CD4-positive, alpha-beta T cell treated with Interleukin-6 for 4 hours (primary cell): ENCODE measurements at places on chromosomes 16 and 17.

DNA sequence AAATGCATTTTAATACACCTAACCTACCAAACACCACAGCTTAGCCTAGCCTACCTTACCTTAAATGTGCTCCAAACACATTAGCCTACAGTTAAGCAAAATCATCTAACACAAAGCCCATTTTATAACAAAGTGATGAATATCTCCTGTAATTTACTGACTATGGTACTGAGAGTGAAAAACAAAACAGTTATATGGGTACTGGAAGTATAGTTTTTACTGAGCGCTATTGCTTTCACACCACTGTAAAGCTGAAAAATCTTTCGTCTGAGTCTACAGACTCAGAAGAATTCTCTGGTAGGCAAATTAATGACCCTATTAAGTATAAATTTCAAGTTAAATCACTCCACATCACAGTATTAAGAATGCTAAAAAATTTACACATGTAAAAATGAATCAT, 3.5 kb downstream of the GRB2 start:
- DNase-seq = no peak

DNA sequence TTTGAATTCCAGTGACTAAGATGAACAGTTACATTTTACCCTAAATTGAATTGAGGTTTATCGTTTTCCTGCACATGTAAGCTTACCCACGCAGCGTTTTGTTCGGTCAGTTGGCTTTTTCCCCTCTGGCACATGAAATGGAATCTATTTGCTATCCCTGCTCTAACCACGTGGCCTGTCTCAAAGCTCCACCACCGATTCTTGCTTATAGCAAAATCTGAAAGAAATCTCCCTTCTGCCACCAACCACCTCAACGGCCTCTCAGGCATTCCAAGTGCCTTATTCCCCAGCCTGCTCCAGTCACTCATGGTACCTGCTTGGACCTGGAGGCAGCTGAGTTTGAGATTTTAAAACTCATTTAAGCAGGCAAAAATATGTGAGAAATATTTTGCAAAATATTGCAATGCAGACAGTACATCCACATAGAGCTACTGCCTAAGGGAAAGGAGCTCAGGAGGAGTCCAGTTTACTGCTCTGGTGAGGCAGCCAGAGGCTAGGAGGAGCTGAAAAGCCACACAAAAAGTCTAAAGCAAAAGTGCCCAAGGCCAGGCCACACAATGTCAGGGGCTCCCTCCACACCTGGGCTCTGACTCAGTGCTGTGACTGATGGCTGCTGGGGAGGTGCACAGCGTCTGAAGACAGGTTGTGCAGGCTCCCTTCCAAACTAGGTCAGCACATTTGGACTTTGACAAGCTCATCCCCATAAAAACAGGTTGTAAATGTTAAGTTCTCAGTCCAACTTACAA, 26.4 kb downstream of the ARHGAP17 start:
- peak; percentile 31 for DNase-seq

- DNase-seq = no peak
These were observed 1.1 kb downstream of the GPS2 start for GRCh38 chr17:7313890-7314718.

DNA sequence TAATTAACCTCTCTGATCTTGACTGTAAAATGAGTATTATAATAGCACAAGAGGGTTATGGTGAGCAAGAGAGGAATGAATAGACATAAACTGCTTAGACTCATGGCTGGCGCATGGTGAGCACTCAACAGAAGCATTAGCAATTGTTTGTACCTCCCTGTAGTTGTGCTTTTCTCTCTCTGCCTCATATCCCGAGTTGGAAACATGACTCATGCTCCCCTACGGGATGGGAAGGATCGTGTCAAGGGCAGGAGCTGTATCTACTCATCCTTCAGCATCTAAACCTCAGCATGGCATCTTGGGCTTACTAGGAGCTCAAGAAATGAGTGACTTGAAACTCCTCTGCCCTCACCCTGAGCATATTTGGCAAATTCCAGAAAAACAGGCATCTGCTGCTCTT, 299.6 kb downstream of the MAP2K4 start:
- no peak for DNase-seq

GRCh38 chr17:45225051-45225700, 3.5 kb downstream of the FMNL1 start:
- DNase-seq = peak; percentile 78

- DNase-seq = no peak
These were observed 174.3 kb downstream of the XYLT1 start for GRCh38 chr16:17296431-17296830.

DNA sequence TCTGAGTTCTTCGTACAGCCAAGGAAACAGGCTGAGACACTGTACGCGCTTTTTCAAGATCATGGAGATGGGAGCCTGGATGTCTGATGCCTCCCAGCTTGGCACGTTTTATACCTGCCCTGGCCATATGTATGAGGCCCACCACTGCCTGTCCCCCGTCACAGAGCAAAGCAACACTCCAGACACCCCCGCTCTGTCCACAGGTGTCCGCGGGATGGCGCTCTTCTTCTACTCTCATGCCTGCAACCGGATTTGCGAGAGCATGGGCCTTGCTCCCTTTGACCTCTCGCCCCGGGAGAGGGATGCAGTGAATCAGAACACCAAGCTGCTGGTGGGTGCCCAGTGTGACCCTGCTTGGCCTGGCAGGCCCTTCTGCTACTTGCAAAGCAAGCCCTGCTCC, 39.8 kb upstream of the POLR3E start:
- DNase-seq = no peak

- no peak for DNase-seq
These were observed 45.8 kb upstream of the STAC2 start for GRCh38 chr17:39271546-39271945.

- DNase-seq = no peak
These were observed 180.2 kb downstream of the CCT6B start for GRCh38 chr17:34781071-34781470.

GRCh38 chr16:19307587-19308241, 22.2 kb downstream of the CLEC19A start:
- no peak for DNase-seq

GRCh38 chr17:79841369-79842135, 2.3 kb upstream of the CBX4 start:
- peak; percentile 48 for DNase-seq

- no peak for DNase-seq
These were observed 664.6 kb upstream of the CA10 start for GRCh38 chr17:52823155-52823554.

- DNase-seq = no peak
These were observed at the start of gene PVALEF for GRCh38 chr17:81165246-81166032. Gene PVALEF, plus strand, starts transcription at chr17:81165507. Its CDS starts 15,720 bp downstream, at chr17:81181227.

- no peak for DNase-seq
These were observed 5.8 kb upstream of the ABCA9 start for GRCh38 chr17:69066482-69066881.

DNA sequence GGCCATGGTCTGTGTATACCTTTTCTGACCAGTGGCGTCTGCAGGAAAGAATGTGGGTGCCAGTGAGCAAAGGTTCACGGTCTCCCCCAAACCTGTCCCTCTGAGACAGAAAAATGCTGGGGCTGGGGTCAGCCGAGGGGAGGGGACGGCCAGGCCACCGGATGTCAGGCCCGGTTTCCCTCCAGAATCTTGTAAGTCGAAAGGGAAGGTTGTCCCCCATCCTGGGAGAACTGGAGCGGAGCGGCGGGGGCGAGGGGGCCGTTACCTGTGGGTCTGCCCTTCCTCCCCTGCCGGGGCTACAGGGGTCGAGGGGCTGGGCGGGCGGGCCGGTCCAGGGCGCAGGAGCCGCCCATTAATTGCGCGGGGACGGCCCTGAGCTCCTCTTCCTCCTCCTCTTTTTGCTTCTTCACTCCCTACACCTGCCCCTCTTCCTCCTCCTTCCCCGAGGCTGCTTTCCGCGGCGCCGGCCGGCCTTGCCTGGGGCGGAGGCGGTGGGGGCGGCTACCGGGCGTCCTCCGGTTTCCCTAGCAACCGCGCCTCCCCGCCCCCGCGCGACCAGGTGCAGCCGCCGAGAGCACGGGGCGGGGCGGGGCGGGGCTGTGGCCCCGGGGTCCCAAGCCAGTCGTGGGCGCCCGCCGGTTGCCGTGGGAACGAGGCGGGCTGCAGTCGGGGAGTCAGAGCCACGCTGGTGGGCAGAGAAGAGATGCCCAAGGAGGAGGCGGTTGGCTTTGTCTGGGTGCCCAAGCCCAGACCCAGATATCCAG, at the start of gene MARCHF10:
Gene MARCHF10, minus strand, starts transcription at position 503 of the 764 bp plus-strand sequence. CDS start 6,579 bp downstream, outside the sequence.
- DNase-seq = peak; percentile 37

DNA sequence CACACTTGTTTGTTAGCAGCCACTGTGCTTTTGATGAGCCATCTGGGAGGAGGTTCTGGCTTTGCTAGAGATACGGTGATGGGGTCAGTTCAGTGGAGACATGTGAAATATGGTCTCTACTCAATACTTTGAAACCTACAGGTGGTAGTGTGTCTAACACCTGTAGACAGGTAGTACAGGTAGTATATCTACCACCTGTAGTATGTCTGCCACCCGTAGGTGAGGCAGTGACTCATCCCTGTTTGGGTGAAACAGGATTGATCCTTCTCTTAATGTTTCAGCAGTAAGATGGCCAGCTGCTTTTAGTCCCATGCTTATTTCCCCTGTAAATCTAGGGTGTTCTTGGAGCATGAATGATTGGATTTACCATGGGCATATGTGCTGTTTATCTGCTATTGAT, 240.8 kb downstream of the SNX29 start:
- no peak for DNase-seq

DNA sequence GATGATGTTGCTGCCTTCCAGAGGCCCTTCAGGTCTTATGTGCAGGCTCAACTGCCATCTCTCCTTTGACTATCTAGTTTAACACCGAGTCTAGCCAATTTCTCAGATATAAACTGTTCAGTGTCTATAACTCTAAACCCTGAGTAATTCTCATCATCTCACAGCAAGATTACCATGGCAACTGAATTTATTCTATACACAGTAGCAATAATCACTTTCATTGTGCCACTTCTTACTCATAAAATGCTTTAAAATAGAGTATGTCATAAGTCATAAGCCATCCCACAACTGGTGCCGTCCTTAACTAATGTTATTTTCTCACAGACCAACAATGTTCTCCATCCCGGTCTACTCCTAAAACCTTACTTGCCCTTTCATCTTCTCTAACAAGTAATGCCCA, 45.0 kb downstream of the SYNRG start:
- no peak for DNase-seq

GRCh38 chr17:27579304-27579703, 51.7 kb upstream of the LGALS9 start:
- DNase-seq = no peak

- no peak for DNase-seq
These were observed 696.9 kb downstream of the KCNJ2 start for GRCh38 chr17:70865993-70866804.

GRCh38 chr16:19523184-19523558, 571 bp upstream of the CCP110 start:
- DNase-seq = peak; percentile 1

GRCh38 chr16:19179546-19180490, 11.8 kb downstream of the SYT17 start:
- DNase-seq = peak; percentile 18

- peak; percentile 38 for DNase-seq
These were observed 134.8 kb downstream of the HS3ST2 start for GRCh38 chr16:22948603-22949368.

- DNase-seq = no peak
These were observed 51.0 kb upstream of the GPRC5B start for GRCh38 chr16:19935694-19936093.

DNA sequence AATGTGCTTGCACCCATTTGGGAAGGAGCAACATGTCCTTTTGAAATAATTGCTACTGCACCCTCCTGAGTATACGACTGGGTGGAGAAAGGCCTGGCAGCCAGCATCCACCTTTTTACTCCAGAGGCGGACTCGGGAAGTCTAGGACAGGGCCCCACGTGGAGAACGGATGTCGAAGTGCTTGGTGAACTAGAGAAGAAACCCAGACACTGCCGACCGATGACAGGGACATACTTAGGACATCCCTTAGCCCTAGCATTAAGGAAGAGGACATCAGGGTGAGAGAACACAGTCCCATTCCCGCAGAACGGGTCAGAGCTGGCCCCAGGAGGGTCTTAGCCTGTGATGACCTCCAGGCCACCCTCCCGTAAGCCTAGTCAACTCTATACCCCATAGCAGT, 3.8 kb downstream of the YBX2 start:
- no peak for DNase-seq

- DNase-seq = no peak
These were observed 18.1 kb downstream of the PIPOX start for GRCh38 chr17:29061036-29061435.

DNA sequence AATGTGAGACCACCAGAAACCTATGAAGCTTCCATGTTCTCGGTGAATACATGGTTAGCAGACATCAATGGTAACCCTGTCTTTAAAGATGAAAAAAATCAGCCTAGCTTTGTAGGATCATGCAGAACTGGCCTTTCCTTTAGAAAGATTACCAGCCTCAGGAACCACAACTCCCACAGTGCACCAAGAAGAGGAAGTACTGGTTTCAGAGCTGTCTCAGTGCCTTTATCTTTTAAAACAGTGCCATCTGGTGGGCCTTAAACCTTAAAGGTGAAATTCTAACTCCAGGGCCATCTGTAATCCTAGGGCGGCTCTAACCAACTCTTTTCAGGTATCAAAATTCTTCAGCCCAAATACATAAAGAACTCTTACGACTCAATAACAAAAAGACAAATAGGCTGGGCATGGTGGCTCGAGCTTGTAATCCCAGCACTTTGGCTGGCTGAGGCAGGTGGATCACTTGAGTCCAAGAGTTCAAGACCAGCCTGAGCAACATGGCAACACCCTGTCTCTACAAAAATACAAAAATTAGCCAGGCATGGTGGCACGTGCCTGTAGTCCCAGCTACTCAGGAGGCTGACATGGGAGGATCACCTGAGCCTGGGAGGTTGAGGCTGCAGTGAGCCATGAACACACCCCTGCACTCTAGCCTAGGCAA, 5.4 kb downstream of the ATPAF2 start:
- DNase-seq = peak; percentile 56

DNA sequence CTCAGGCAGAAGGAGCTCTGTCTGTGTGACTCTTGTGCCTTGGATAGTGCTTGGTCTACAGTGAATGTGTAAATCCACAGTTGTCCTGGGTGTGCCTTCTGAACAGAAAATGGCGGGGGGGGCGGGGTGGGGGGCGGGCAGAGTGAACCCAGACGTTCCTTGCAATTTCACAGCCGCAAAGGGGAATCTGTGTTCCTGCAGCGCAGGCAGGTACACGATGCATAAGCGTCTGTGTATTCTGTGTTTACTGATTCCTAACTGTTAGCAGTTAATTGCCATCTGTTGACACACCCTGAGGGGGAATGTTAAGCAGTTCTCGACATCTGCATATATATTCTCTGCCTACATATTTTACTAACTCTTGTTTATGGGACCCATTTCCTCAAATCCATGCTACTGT, 123.5 kb upstream of the ZFHX3 start:
- DNase-seq = no peak

DNA sequence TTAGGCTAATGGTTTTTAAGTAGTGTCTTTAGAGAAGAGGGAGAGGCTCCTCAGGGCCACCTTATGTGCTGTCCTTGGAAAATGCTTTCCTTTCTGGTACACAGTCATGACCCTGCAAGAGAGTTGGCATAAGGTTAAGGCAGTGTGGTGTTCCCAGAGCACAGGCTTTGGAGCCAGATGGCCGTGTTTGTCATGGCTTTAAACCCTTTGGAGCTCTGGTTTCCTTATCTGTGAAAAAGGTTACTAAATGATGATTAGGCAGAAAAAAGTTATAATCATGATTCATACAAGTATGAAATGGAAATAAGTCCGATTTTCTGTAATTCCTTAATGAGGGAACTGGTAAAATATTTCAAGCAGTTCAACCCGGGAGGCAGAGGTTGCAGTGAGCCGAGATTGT, 13.2 kb downstream of the UTP4 start:
- no peak for DNase-seq
